GM12878 (cell line): ENCODE measurements at places on chromosomes 5 and 9.

- no peak for DNase-seq
Observed at GRCh38 chr5:62689599-62690368, 111.2 kb downstream of the LRRC70 start.

- no peak for DNase-seq
Observed at GRCh38 chr5:31084871-31085270, 108.6 kb upstream of the CDH6 start.

GRCh38 chr5:135608761-135609443, 30.1 kb upstream of the CXCL14 start:
- DNase-seq = no peak

DNA sequence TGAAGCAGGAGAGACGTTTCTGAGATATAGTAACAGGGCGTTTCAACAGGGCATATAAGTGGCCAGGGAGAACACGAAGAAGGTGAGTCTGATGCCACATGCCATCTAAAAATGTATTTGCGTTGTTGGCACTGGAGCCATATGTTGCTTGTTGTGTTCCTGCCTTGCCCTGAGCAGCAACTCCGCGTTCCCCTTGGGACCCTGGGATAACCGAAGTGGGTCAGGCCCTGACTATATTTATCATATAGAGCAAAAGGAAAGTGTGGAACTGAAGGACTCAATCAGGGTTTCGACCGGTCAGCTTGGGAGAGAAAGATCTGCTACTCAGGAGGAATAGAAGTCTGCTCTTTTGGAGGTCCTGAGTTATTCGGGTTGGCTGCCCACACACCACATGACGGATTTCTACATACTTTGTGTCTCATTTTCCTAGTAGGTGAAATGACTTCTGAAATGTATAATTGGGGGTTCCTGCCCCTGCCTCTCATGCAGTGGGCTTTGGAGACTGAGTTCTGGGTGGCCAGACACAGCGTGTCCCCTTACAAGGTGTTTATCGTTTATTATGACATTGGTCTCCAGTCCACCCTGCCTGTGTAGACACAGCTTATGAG, 3.0 kb downstream of the STC2 start:
- no peak for DNase-seq

- no peak for DNase-seq
Observed at GRCh38 chr9:14131356-14132088, 182.4 kb downstream of the NFIB start.

DNA sequence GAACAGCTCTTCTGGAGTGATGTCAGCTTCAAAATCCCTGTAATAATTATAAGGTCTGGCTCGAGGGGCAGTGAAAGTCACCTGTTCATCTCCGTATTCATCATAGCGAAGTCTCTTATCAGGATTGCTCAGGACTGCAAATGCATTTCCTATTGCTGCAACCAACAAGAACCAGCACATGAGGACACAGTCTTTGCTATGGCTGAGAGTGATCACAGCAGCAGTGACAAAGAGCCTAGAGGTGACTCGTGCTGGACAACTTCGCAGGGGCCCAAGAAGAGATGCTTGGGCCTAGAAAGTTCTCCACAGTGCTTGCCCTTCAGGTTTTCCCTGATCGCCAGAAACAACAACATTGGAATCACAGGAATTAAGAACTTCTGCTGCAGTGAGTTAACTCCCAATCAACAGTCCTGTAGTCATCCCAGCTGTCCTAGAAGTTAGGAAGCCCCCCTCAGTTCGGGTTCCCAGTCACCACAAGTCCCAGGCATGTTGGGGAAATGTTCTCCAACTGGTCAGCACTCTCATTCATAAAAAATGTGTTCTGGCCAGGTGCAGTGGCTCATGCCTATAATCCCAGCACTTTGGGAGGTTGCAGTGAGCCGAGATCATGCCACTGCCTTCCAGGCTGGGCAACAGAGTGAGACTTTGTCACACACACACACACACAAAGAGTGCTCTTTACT, 13.0 kb downstream of the DNAJC18 start:
- no peak for DNase-seq

GRCh38 chr9:4417578-4418325, 72.5 kb upstream of the SLC1A1 start:
- no peak for DNase-seq

DNA sequence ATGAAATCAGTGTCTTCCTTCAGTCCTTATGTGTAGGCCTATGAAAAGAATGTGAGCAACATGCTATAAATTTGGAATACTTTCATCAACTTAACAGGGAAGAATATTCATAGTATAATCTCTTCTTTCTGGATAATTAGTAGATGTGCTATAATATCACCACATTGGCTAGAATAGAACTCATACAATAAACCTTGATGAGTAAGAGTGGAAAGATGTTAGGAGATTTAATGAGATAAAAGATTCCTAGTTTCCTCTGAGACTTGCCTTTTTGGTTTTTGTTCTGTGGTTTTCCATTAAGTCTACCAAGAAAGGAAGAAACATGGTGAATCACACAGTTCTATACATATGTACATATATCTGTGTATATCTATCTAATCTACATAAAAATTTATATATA, 301.8 kb upstream of the PRR16 start:
- DNase-seq = no peak
